ENCODE measurements at places on chromosomes 12 and 14. TPM values are rescaled to one million over a fixed set of nuclear protein-coding genes. Genes with fewer than 3 reads are reported as not detected.

GPRC5D gene
- total RNA-seq: not detected

KCNMB4 gene
- 1.6 TPM for total RNA-seq

DHRS2 gene
- 0.27 TPM for total RNA-seq

IL26 gene
- not detected for total RNA-seq

DNA sequence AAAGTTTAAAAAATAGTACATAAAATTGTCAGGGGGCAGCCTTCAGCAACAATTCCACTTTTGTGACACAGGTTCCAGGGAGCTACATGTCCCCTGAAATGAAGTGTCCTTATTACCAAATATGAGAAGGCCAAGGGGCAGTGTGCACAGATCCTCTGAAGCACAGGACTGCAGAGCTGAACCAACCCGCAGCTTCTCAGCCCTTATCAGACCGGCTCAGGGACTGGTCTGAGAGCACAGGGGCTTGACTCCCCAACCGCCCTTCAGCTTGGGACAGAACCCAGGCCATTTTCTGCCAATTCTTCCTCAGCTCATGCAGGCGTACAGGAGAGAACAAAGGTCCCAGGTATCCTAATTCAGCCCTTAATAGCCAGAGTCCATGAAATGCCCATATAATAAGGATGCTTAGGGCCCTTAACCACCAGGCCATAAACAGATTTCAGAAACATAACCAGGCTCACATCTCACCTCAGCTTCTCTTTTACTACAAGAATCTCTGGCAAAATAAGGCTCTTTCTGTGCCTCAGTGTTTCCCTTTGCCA is 221.3 kb downstream of the ANO2 start:
- no peak for DNase-seq

- DNase-seq: no peak
These were observed 403.4 kb upstream of the DCN start for GRCh38 chr12:91586015-91586414.

GRCh38 chr12:2298556-2299200 is 245.9 kb downstream of the CACNA1C start:
- no peak for DNase-seq

DNA sequence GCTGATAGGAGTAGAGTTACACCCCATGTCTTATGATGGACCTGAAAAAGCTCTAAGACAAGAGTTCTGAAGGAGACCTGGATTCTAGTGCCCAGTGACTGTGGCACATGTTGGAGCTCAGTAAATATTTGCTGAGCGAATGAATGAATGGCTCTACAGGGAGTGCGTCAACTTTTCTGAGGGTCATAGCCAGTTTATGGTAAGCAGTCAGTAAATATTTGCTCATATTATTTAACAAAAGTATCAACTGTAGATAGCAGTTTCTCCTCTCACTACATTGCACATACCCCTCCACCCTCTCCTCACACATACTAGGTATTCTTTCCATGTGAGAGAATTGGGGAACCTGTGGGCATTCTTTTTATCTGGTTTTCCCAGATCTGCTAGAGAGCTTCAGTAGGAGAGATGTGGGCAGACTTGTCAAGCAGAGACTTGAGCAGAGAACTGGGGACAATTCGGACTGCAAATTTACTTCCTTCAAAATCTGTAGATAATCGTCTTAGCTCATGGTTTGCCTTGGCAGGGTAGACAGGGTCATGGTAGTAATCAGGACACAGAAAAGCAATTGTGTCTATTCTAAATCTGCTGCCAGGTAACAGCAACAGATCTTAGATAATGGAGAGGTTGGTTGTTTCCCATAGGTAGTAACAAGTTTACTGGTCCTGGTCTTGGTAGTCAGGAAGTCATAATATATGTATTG is 5.7 kb downstream of the SLC4A8 start:
- DNase-seq: no peak

DNA sequence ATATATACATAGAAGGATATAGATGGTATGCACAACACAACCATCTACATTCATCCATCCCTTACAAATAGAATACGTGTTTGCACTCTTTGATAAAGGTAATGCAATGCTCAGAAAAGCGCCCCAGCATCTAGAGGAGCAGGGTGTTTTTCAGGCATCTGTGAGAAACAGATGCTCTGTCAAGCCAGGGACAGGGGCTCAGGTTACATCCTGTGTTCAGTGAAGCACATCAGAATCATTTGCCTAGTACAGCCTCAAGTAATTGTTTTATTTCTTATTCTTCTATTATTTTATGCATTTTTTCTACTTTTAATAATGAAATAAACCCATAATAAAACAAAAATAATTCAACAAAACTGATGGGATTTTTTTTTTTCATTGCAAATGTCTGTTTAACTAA is 50.5 kb upstream of the HIF1A start:
- DNase-seq: no peak

GRCh38 chr12:91240386-91241095 is 57.9 kb upstream of the DCN start:
- no peak for DNase-seq

DNA sequence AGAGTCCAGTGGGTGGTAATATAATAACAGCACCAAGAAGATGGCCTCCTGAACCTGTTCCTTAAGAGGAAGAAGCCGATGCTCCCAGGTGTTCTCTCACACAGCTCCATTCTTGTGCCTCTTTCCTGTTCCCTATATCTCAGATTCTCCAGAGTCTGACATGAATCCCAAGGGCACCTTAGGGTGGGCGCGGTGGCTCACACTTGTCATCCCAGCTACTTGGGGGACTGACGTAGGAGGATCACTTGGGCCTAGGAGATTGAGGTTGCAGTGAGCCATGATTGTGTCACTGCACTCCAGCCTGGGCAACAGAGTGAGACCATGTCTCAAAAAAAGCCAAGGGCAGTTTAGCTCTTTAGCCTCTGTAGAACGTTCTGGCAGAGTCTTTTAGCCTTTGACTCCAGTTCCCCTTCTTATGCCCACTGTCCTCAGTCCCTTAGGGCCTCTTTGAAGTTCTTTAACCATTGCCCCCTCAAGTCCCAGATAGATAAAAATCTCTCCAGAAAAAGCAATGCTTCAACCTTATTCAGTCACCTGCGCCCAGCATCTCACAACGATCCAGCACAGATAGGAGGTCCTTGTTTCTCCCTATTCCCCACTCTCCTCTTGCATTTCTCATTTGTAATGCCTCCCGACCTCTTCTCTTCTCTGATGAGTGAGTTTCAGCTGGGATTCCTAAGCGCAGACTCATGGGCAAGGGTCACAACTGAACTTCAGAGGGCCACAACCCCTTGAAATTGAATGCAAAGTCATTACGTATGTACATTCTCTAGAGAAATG is 4.7 kb downstream of the CCDC184 start:
- DNase-seq: no peak

- no peak for DNase-seq
These were observed 547.3 kb downstream of the BCL11B start for GRCh38 chr14:98724734-98725133.

DNA sequence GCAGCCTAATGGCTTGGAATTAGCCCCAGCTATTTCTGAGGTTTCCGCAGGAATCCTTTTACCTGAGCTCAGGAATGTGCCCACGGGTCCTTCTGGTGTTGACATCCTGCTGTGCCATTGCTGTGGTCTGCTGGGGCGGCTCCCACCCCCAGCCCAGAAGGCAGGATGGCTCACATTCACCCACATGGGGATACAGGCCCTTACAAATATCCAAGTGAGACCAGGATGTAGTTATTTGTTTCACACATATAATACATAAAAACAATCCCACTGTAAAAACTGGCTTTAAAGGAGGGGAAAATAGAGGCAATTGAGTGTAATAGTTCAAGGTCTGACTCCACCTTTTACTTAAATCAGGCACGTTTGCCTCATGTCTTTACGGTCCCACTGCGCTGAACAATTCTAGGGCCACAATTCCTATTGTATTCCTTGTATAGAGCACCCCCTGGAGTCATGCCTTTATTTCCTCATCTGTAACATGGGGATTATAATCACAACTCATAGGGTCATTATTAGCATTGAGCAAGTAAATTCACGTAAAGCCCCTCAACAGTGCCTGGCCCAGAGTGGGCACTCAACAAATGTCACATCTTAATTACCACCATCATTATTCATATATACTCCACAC is 57.2 kb upstream of the FICD start:
- DNase-seq: no peak

- DNase-seq: no peak
These were observed 124.8 kb downstream of the C12orf75 start for GRCh38 chr12:105455261-105455660.

DNA sequence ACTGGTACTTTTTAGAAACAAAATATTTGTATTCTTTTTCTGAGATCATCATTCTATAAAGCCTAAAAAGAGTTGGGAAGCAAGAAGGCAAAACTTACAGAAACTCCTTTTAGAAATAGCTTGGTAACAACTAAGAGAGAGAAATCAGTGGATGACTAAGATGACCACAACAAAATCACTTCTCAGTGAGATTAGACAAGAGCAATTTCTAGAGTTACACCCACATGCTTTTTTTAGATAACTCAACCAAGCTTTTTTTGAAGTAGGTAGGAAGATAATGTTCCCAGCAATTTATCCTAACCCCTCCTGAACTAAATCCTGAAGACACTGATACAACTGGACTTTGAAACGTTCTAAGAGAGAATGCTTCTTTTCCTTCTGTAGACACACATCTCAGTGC is 576.4 kb downstream of the SLC6A15 start:
- no peak for DNase-seq

DNA sequence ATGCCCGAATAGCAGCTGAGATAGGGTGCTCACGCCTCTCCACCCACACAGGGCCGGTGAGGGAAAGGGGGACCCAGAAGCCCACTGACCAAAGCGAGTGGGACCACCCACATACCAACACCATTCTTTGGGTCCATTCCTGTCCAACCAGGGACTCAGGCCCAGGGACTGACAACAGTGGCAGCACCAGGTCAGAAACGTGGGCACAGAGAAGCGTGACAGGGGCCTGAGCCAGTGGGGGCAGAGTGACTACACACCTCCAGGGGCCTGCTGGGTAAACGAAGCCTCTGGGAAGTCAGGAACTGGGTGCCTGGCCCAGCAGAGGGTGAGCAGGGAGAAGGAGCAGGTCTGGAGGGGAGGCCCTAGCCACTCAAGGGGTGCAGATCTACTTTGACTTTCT is 13.7 kb downstream of the SPRYD3 start:
- peak; percentile 36 for DNase-seq

GRCh38 chr14:79204591-79204990 is 1006.7 kb downstream of the DIO2 start:
- no peak for DNase-seq

GRCh38 chr12:15854916-15855315 is 27.3 kb upstream of the STRAP start:
- no peak for DNase-seq

DNA sequence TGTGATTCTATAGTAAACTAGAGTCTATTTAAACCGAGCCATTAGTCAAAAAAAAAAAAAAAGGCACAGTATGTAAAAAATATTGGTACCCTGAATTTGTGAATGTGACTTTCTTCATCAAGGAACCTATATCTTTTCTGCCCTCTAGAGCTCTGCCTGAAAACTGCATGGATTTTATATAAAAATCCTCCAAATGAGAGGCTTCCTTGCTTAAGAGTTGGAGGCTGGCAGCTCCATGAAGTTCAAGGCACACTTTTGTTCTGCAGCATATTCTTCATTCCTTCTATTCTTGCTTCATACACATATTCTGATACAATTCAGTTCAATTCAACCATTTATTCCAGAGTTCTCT is 23.1 kb upstream of the NKX2-8 start:
- no peak for DNase-seq

DNA sequence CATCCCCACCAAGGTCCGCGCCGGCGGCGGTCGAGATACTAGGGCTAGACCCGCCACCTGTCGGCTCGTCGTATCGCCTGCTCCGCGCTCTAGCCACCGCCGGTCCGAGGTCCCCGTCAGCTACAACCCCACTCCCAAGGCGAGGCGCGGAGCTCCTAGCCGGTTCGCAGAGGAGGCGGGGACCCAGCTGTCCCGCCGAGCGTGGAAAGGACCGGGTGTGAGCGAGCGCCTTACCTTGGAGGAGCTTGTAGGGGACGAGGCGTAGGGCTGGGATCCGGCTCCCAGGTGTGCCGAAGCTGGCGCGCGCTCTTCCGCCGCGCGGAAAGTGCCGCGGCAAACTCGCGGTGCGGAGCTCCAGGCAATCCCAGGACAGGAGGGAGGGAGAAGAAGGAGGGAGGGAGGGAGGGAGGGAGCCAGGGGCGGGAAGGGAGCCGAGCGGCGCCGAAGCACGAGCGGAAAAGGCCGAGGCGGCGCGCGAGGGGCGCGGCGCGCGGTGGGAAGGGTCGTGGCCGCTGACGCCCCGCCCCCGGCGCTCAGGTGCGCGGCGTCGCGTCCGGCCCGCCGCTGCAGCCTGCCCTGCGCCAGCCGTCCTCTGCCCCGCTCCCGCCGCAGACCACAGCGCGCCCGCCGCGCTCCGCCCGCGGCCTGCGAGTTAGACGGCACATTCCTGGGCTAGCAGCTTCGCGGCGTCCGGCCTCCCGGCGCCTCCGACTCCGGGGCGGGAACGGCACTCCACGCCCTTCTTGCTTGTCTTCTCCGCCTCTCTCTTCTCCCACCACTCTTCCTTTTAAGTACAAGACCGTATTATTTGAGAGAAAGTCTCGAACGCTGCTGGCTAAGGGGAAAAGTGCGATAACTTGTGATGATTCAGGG is at the start of gene PAWR:
Gene PAWR (minus strand): TSS at position 327 of the 873 bp plus-strand sequence. CDS start 720 bp downstream, outside the sequence.
- no peak for DNase-seq

- DNase-seq: no peak
These were observed 58.6 kb downstream of the TSPAN9 start for GRCh38 chr12:3135522-3136461.

GRCh38 chr12:10466311-10466710 is 13.1 kb upstream of the KLRC1 start:
- no peak for DNase-seq

GRCh38 chr14:28751467-28752058 is 15.0 kb upstream of the FOXG1 start:
- no peak for DNase-seq

GRCh38 chr12:114668151-114668885 is 15.7 kb downstream of the TBX3 start:
- peak; percentile 83 for DNase-seq

- DNase-seq: no peak
These were observed 11.3 kb downstream of the ASB8 start for GRCh38 chr12:48145981-48146380.

- DNase-seq: no peak
These were observed 39.0 kb downstream of the SLCO1B1 start for GRCh38 chr12:21169878-21170472.

DNA sequence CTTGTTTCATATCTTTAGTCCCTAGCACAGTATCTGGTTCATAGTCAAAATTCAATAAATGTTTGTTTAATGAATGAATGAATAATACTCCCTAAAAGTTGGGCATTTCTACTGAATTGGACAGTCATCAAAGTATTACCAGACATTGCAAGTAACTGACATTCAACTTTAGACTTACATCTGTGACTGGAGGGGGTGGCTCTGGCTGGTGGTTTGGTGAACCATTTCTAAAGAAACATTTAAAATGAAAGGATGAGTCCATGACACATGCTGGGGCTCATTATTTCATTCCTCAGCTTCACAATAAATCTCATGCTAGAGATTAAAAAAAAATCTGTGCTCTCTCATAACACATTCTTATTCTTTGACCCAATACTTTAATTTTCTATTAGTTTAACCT is 20.6 kb upstream of the CSRNP2 start:
- DNase-seq: no peak

GRCh38 chr14:37865719-37866549 is 270.5 kb downstream of the TTC6 start:
- no peak for DNase-seq

All from cardiac septum (tissue), 1 donor.